ENCODE measurements at places on chromosomes 11 and 22.

- no peak for DNase-seq
Measured at GRCh38 chr11:37409124-37409523, 811.1 kb upstream of the RAG2 start.

DNA sequence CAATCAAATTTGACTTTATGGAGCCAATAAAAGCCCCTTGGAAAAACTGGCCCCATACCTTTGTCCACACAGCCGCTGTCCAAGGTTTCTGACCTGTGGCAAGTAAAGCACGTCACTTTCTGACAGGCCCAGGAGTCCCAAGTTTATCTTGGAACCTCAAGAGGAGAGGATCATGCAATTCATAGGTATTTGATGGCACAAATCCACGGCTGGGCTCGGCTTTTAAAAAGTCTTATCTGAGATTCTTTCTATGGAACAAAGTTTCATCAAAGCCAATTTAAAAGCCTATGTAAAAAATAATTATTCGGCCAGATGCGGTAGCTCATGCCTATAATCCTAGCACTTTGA, 13.6 kb downstream of the TMEM138 start:
- no peak for DNase-seq

GRCh38 chr22:39514373-39514973, 5.9 kb upstream of the ATF4 start:
- DNase-seq, result peak; percentile 71

DNA sequence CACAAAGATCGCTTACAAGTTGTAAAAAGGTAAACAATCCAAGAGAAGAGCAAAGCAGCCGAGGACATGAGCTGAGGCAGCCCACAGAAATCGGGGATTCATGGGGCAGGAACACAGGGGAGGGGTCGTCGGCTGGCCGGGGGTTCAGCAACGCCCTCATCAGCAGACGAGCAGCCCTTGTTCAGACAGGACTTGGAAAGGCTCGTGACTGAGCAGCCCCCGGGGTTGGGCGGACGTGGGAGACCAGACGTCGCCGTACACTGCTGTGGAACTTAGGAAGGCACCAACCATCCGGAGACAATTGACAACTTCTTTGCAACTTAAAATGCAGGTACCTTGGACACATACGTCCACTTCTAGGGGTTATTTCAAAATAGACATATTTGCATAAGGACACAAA, 370.5 kb downstream of the BRD1 start:
- no peak for DNase-seq

GRCh38 chr11:12995188-12995587, 13.9 kb upstream of the RASSF10 start:
- no peak for DNase-seq

- DNase-seq, result peak; percentile 24
Measured at GRCh38 chr22:29205594-29206371, at the start of gene EMID1. Gene EMID1 (plus strand): TSS chr22:29205896. CDS start chr22:29206039, 143 bp downstream.

DNA sequence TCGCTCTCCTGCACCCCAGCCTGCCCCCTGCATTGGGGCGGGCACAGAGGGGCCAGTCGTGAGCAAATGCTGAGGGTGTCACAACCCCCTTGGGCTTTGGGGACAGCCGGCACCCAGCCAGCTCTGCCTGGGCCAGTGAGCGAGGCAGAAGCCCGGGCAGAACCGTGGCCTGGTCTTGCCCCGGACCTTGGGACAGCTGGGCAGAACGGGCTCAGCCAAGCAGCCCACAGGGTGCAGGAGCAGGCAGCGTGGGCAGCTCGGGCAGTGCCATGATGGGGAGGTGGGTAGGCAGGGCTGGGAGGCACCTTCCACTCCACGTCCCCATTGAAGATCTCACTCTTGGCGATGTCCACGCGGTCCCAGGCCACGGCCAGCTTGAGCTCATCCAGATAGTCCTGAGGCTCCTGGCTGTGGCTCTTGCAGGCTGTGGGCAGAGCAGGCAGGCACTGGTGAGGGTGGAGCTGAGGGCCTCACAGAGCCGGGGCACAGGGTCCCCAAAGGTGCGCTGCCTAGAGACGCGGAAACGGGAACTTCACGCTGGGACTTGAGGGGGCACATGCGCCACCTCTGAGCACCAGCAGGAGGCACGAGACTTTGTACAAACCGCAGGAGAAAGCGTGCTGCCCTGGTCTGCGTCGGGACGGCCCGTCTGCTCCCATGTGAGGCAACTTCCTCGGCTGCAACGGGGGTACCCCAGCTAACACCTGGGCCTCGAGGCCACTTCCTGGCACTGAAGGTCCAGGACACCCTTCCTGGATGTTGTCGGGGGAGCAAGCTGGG, 15.2 kb downstream of the TSSC4 start:
- no peak for DNase-seq

GRCh38 chr22:38706101-38706900, 557 bp downstream of the GTPBP1 start:
- peak; percentile 34 for DNase-seq

GRCh38 chr11:77065878-77066228, 918 bp upstream of the CAPN5 start:
- DNase-seq, result no peak

DNA sequence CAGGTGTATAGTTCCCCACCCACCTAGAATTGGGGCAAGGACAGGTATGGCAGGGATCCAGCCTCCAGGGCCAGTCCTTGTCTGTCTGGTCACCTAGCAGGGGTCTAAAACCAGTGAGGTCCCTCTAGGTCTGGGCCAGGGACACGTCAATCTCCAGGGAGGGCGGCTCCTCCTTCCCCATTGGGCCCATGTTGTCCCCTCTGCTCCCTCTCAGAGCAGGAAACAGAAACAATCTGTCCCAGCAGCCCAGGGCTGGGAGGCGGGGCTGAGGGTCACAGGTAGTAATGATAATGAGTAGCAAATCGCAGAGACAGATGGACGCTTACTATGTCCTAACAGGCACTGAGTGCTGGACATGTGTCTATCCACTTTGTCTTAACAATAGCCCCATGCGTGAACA, 22.8 kb upstream of the SYT7 start:
- no peak for DNase-seq

DNA sequence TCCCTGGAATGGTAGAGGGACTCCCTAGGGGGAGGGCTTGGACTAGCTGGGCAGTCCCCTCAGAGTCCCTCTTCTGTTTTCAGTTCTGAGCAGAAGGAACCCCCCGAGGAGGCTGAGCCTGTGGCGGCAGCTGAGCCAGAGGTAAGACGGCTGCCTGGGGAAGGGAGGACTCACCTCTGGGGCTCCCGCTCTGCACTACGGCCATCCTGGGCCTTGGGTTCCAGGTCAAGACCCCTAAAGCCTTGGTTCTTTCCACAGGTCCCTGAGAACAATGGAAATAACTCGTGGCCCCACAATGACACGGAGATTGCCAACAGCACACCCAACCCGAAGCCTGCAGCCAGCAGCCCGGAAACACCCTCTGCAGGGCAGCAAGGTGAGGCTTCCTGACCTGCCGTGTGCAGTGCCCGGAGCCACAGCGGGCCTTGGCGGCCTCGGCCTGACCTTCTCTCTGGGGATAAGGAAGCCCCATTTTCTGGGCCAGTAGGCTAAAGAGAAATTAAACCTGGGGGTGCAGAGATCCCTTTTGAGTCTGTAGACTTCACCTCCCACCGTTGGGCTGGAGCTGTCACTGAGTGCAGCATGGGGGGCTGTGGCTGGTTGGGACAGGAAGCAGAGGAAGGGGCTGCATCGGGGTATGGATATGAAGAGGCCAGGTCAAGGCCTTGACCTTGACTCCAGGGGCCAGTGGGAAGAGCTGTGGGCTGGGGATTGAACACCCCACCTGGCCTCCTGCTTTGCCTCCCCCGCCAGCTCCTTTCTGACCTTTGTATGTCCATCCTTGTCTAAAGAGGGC, 15.0 kb downstream of the INCENP start:
- no peak for DNase-seq

DNA sequence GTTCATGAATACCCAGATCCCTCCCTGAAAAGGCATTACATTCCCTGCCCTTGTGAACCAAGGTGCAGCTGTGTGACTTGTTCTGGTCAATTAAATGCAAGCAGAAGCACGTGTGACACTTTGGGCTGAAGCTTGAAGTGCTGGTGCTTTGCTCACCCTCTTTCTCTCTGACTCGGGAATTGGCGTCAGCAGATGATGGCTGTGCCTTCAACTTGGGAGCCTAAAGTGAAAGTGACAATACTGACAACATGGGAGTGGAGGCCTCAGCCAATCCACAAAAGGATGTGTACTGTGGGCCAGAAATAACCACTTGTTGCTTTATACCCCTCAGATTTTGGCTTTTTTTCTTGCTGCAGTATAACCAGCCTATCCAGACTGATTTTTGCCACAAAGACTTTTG, 148.3 kb upstream of the THY1 start:
- no peak for DNase-seq

DNA sequence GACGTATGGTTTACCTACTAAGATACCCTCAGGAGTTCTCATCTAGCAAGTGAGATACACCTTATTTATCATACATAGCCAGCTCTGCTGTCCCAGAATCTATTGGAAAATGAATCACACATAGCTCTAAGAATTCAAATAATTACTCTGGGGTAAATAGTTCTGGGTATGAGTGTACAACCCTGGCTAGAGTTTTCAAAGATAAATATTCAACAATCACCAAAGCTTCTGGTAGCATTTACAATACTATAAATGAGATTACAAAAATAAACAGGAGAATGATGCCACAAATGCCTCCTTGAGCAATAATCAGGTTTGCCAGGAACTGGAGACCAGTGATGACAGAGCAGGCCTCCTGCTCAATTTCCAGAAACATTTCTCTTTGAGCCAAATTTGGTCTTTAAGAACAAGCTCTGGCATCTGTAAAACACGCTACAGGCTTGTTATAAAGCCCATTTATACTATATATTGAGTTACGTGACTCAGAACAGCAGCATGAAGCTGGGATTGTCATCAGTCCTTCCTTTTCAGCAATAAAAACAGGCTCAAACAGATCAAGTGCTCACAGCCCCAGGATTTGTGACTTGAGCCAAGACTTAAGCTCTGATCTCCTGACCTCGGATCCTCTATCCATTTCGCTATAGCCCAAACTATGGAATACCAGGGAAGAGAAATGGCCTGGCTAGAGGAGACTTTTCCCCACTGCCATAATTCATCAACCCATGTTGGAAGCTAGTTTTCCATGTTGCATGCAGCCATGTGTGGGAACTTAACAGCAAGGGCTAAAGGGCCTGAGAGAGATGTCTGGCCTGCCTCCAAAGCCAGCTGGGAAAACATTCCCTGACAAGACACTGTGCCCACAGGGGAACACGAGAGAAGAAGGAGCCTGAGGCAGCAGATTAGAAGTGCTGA, 19.7 kb downstream of the RAB30 start:
- DNase-seq, result no peak

Measured in activated CD4-positive, alpha-beta T cell treated with anti-CD3 and anti-CD28 coated beads, Interleukin-2, amount 50 U/mL, for 48 hours (primary cell).